ENCODE measurements at places on chromosomes 3 and 15. TPM values are rescaled to one million over a fixed set of nuclear protein-coding genes. Genes with fewer than 3 reads are reported as not detected.

RBP2 gene
- total RNA-seq: not detected

CHDH gene
- 3.4 TPM for total RNA-seq

GP9 gene
- not detected for total RNA-seq

ADAMTS17 gene
- total RNA-seq: not detected

DNA sequence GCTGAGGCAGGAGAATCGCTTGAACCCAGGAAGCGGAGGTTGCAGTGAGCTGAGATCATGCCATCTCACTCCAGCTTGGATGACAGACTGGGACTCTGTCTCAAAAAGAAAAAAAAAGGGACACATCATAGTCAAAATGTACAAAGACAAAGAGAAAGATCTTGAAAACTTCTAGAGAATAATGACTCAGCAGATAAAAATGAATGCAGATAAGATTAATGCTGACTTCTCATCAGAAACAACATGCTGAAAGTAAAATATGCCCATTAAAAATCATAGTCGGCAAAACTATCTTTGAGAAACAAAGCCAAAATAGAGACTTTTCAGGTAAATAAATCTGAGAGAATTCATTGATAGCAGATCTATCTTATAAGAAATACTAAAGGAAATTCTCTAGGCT, 271.1 kb upstream of the GPR149 start:
- DNase-seq: no peak

- no peak for DNase-seq
These were observed 29.1 kb upstream of the CHST2 start for GRCh38 chr3:143090486-143090885.

- no peak for DNase-seq
These were observed 354.4 kb downstream of the NTRK3 start for GRCh38 chr15:87901926-87902690.

GRCh38 chr15:99177679-99178078, 71.7 kb downstream of the TTC23 start:
- no peak for DNase-seq

- peak; percentile 29 for DNase-seq
These were observed 15.6 kb downstream of the TMEM158 start for GRCh38 chr3:45210308-45211041.

DNA sequence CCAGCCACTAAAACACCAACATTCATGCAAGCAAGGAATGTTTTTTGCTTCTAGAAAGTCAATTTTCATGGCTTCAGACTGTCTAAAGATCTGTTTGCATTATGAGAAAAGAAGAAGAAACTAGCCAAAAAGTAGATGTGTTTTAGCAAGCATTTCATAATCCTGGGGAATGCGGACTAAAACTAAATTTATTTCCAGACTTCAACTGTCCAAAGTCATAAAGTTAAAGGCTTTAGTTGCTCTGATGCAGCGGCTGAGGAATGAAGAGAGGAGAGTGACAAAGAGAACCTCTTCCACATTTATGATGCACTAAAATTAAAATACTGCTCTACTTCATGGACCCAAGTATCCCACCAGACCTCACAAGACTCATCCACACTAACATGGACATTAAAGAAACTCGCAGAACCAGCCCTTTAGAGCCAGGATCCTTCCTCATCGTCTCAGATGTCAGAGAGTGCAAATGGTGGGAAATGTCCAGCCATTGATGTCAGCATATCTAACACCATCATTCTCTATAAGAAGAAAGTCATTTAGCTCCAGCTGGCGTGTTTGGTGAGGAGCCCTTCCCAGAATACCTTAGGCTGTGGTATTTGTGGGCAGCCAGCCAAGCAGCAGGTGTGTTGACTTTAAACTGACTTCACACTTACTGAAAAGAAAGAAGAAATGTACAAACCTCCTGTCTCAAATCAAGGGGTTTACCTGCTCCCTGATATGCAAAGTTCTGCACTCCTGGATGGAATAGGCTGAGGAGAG, 17.4 kb downstream of the FYCO1 start:
- no peak for DNase-seq

DNA sequence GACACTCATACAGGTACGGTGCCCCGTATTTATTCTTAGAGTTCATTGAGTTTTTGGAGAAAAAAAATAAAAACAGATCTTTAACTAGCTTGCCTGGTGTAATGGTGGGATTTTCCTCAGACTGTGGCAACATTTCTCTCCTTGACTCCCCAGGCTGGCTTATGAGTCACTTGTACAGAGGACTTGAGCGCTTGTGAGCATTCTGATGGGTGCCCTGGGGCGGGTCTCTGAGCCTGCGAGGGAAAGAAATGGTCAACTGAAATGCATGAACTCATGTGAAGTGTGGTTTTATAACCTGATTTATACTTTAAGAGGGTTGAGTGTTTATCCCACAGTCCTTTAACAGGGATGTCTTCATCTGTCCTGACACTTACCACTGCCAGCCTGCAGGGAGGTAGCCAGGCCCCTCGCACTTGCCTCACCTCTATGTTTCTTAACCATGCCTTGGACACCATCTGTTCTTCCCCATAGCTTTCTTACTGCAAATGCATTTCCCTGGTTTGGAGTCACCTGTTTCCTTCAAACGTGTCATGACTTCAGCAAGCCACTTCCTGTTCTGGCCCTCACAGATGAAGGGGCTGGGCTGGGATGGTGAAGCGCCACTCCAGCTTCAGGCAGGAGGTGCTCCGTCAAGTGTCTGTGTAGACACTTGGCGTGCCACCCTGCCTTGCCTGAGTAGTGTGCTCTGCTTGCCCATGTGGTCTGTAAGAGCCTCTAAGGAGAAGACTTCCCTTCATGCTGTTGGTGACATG, 118.7 kb downstream of the PDE8A start:
- no peak for DNase-seq

GRCh38 chr3:172685331-172686214, 25.3 kb downstream of the NCEH1 start:
- DNase-seq: no peak

DNA sequence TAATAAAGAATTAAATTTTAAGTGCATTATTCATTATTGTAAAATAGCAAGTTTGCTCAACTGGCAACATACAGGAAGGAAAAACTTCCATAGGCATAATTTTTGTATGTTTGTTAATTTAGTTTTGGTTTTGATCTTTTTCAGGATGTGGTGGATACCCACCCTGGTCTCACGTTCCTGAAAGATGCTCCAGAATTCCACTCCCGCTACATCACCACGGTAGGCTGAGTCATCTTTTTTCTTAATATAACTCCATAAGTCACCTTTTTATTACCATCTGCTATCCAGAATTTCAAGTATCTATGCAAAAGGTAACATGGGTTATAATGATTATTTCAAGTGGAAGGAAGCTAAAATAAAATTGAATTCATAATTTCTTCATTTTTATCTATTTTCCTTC, 104.8 kb downstream of the PPP2R3A start:
- DNase-seq: no peak

DNA sequence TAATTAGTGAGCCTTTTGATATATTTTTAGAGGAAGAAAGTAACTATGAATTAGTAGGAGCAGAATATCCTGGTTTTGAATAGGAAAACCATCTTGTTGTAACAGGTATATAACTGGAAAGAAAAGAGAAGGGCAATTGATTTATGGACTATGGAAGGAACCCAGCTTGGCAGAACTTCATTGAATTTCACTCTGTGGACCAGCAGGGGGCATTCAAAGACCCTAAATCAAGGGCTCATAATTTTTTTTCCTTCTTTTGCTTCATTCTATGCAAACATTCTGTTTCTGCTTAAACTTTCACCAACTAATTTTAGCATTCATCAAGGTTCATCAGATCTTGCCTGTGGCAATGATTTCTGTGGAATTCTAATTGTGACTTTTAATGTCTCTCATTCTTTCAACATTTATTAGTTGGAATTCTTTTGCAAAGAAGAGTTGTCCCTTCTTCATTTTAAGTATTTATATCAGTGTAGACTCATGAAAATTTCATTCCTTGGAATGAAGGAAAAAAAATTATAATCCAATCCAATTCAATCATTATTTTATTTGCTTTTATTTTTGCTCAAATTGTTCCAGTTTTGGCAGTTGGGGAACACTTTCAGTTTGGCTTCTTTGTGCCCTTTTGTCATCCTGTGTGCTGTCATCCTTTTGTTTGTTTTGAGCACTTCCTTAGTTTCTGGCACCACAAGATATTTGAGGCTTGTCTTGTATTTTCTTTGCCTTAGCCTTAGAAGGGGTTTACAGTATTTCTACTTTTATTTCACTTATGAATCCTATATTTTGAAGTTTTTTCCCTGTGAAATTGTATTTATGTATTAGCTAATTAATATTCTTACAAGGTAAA, 30.4 kb downstream of the NXPE3 start:
- DNase-seq: no peak

- DNase-seq: no peak
These were observed 39.4 kb upstream of the UBL7 start for GRCh38 chr15:74500401-74500800.

- no peak for DNase-seq
These were observed 6.1 kb upstream of the SLCO2A1 start for GRCh38 chr3:134035836-134036235.

GRCh38 chr3:157310329-157311052, 126.2 kb upstream of the PTX3 start:
- no peak for DNase-seq

DNA sequence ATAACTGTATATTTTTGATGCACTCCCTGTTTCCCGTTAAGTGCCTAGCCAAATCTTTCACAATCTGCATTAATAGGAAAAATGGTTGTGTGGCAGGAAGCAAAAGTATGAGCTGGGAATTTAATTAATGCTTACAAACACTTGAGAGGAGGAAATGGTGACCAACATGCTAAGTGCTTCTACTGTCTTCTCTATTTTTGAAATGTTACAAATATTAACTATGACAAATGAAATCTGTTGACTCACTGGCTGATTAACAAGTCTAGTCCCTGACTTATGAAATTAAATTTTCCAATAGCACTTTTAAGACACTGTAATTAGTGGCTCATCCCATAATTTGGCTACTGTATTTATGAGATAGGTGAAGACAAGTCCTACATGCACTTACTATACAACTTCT, 446.9 kb upstream of the DPPA4 start:
- DNase-seq: no peak
